OCI-LY7 (cell line): ENCODE measurements at places on chromosomes 2 and 18. TPM values are rescaled to one million over a fixed set of nuclear protein-coding genes. Genes with fewer than 3 reads are reported as not detected.

GRCh38 chr18:27785815-27786471 lies 391.0 kb downstream of the CDH2 start:
- no peak for DNase-seq

DNA sequence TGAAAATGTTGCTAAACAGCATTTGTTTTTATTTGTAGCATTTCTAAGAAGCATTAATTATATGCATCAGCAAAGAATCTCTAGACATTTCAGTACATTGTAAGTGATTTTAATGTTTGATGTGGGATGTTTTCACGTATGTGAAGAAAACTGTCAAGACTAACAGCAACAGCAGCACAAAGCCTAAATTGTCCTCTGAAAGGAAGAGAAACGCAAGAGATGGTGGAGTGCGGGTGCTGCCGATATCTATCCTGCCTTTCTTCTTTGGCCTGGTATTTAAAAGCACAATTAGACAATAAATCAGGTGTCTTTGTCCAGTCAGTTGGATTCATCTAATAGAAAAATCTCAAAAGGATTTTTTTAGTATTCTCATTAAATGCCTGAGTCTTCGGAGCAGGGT lies 3.1 kb downstream of the TWIST2 start:
- no peak for DNase-seq

DNA sequence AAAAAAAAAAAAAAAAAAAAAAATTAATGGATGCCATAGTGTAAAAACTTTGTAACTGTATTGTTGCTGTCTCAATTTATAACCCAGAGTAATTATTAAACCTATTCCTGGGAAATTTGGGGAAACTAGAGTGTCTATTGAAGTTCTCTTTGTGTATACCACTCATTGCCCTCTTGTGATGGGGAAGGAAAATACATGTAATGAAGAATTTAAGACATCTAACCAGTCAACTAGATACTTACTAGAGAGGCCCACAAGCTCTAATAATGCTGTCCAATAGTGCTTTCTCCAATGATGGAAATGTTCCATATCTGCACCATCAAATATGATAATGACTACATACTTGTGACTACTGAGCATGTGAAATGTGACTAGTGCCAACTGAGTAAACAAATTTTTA lies 168.5 kb upstream of the SLC39A10 start:
- DNase-seq: no peak

DNA sequence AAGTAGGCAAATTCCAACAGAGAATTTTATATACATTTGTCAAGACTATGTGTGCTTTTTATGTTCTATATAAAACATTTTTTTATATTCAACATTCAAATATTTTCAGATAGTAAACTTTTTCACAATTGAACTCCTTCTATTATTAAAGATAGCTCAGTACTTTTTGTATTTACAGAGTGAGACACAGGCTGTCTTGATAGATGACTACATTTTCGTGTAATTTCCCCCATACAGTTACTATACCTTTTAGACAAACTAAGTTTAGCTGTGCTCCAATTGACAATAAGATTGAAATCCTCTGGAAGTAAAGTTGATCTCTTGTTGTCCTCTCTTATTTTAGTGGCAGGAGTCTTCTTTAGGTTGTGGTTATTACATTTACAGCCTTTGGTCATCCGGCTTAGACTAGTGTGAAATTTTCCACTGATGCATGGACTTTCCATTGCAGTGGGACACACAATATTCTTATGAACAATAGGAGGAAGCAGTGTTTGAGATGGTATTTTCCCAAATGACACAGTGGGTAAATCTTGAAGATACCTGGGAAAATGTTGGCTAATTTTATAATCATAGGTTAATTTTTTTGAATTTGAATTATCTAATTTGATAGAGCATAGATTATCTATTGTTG lies 21.0 kb downstream of the ZSWIM2 start:
- DNase-seq: no peak

Gene MARCHF4
- not detected in 2 replicates for total RNA-seq

Gene CNDP1
- total RNA-seq: not detected in 2 replicates

Gene CLEC4F
- total RNA-seq: not detected in 2 replicates

Gene MAL
- total RNA-seq: not detected in 2 replicates

Gene ATG9A
- 23.4 and 27.3 TPM in 2 replicates for total RNA-seq

Gene COL6A3
- not detected in 2 replicates for total RNA-seq

- no peak for DNase-seq
Measured at GRCh38 chr2:214069254-214069653, 341.6 kb upstream of the VWC2L start.

DNA sequence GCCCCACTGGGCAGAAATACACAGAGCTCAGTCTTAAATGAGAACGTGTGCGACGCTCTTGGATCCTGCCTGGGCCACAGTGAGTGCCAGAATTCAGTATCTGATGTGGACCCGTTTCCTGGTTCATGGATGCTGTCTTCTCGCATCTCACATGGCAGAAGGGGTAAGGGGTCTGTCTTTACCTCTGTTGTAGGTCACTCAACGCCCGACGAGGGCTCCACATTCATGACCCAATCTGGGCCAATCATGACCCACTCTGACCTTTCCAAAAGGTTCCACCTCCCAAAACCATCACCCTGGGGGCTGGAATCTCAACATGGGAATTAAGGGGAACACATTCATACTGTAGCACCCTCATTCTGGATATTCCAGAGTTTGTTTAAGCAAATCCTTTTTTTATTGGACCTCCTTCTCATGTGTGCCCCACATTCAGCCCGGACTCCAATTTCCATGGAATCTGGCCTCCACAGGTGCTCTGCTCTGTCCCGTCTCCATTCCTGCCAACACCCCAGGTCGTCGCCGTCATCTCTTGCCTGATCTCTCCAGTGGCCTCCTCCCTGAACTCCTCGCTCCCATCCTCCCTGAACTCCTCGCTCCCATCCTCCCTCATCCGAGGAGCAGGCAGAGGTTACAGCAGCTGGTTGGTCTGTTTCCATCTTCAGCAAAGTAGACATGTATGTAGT lies 78.9 kb upstream of the OTOS start:
- DNase-seq: no peak

DNA sequence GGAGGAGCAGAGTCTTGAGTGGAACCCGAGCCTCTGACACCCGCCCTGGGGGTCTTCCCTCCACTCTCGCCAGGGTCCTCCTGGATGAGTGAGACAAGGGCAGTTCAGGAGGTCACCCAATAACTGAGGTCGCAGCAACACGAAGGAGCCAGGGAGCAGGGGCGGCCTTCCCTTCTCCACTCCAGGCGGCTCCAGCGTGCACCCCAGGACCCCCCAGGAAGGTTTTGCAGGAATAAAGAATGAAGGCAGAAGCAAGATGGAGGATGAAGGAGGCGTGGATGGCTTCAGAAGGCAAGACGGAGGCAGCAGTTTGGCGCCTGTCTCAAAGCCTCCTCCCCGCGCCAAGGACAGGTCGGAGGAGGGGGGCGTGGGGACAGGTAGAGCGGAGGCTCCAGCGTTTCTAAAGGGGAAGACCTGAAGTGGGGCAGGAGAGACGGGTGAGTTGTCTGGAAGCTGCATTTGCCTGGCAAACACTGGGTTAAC lies 579 bp upstream of the ITM2C start:
- no peak for DNase-seq

Gene COL5A2
- total RNA-seq: 0.39 and 0.61 TPM in 2 replicates
